Right ventricle myocardium inferior (tissue), 1 donor: ENCODE measurements at places on chromosomes 4 and X.

DNA sequence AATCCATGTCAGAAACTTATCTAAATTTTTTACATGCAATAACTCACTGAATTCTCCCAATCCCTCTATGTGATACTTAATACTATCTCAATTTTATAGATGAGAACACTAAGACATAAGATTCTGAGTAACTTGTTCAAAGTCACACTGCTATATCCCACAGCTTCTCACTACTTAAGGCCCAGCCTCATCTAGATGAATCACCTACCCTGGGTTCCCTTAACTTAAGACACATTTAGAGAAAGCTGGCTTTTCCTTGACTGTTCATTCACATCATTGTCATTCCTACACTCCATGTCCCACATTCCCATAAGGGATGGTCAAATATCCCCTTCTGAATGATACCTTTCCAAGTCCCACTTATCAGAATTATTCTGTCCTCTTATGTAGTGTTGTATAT lies 21.0 kb downstream of the TNIP3 start:
- DNase-seq, result no peak

GRCh38 chr4:7770224-7771050 lies 169.2 kb downstream of the AFAP1 start:
- DNase-seq, result no peak

GRCh38 chr4:172778583-172778982 lies 390.0 kb upstream of the GALNT7 start:
- no peak for DNase-seq

DNA sequence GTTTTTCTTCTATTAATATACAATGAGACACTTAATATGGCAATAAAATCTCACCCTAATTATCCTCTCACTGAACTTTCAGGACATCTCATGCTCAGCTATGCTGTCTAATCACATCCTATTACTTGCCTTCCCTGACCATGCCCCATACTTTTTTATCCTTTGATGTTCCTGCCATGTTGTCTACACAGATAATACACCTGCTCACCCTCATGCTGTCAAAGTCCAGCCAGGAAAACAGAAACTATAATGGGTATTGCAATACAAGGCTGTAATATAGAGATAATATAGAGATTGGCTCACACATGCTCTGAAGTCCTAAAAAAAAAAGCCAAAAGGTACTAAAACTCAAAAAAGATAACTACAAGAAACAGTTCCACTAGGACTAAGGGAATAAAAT lies 305.4 kb downstream of the PRDM5 start:
- no peak for DNase-seq

DNA sequence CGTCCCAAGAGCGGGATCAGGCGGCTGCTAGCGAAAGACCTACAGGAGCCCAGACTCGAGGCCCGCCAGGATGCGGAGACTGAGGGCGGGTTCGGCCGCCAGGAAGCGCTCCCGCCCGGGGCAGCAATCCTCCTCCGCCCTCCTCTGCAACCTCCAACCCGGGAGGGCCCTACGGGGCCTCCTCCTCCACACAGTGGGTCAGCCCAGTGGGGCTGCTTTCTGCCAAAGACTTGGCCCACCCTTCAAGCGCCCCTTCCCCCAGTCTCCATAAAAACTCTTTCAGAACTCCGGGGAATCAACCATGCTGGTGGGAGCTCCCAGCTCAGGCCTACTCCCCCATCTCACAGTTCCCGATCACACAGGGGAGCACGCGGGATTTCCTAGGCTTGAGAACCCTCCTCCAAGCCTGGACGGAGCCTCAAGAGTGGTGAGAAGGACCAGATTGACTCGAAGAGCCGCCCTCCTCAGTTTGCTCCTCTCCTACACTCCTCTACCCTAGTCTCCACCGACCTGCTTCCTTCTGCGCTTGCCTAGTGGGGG lies 77.5 kb downstream of the RLIM start:
- peak; percentile 76 for DNase-seq

DNA sequence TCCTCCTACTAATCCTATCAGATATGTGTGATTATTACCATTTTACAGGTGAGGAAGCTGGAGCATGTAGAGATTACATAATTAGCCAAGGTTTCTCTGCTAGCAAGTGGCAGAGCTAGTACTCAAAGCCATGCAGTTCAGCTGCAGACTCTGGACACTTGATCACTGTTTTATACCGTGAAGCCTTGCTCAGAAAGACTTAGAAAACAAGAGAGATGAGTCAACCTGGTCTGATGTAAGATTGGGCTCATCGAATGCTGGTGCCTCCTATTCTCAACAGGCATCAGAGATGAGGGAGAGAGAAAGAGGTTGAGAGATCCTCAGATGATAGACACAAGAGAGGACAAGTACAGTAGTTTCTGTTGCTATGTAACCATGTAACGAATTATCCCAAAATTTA lies 19.0 kb upstream of the PDE5A start:
- DNase-seq, result no peak

DNA sequence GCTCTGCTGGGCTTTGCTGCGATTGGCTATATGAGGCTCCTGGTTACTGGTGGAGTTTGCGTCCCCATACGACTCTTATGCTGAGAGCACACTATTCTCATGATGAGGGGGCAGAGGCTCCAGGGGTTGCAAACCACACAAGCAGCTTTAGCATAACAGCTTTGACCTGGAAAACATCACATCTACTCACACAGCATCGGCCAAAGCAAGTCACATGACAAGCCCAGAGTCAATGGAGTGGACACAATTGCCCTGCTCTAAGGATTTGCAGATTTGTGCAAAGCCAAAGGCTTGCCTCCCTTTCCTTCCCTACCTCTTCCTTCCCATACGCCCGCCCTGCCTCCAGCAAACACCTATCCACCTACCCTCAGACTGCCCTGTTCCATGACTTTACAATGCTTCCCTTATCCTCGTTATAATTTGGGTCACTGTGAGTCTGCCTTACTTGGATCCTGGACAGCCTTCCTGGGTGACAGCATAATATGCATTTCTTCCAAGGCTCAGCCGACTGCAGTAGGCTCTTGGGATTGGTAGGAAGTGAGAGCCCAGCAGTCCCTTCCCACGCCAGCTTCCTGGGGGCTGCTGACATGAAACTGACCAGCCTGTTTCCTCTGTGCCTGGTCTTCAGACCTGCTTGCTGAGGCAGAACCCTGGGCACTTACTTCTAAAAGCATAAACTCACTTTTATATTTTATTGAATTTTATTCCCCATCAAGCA lies 208.2 kb upstream of the PSAPL1 start:
- DNase-seq, result no peak

- DNase-seq, result no peak
These were observed 15.9 kb upstream of the UBE2D3 start for GRCh38 chr4:102843273-102843672.

- DNase-seq, result no peak
These were observed 103.8 kb downstream of the USP46 start for GRCh38 chr4:52555356-52555716.

DNA sequence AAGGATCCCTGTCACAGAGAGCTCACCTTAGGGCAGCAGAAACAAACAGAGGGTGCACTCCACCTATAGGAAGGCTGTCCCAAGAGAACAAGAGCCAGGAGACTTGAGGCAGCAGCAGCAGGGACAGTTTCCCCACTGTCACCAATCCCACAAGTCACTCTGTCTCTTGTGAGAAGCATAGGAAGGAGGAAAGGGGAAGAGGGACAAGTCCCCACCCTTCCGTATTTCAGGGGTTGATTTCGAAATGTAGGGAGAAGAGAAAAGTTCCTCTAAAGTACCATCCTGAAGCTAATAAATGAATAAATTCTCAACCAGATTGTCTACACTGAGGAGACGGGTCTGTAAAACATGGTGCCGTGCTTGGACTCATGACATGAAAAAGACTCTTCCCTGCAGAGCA lies 9.5 kb upstream of the TLR8 start:
- no peak for DNase-seq

GRCh38 chr4:127737295-127737694 lies 7.1 kb downstream of the SLC25A31 start:
- DNase-seq, result no peak

GRCh38 chrX:132602701-132603100 lies 113.9 kb upstream of the MBNL3 start:
- no peak for DNase-seq

GRCh38 chr4:108830509-108831244 lies 67.8 kb upstream of the ETNPPL start:
- no peak for DNase-seq

DNA sequence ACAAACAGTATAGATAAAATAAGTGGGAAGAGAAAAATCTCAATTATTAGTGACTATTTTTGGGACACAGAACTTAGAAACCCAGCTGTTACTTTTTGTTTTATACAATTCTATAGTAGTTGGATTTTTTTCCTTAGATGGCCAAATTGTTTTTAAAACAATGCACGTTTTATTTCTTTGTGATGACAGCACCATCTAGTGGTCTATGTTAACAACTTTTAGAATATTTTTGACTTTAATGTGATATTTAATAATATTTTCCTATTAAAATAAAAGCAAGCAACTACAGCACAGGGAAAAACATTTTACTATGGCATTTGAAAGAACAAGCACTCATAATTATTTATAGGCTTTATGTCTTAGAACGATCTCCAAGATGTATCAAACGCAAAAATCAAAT lies 5.6 kb upstream of the SMIM31 start:
- DNase-seq, result no peak

DNA sequence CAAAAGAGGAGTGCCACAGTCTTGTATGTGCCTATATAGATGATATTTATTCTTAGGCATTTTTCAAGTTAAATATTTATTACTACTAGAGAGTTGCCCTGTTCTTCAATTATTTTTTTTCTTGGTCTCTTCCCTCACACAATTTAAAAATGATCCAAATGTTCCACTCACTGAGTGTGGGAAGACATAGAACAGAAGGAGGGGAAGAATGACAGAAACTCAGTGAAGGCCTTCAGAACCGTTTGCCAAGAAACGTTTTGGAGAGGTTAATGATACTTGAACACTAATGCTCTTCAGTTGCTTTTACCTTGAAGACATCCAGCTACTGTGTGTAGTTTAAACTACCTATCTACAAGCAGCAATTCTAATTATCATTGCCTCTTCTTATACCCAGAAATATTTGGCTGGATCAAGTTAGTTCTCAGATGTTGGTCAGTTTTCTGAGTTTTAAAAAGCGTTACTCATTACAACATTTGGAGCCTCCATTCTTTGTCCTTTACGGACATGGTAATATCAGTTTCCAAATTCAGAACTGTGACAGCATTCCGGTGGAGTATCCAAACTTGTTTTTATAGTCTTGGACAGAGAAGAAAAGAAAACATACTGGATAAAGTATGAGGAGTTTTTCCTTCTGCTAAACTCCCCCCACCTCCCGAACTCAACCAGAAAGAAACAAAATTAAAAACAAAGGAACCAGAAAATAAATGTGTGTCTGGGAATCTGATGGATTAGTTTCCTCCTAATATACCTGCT lies 389.7 kb downstream of the SPRY1 start:
- DNase-seq, result no peak

GRCh38 chr4:24468071-24468470 lies 116.3 kb downstream of the DHX15 start:
- no peak for DNase-seq
